Neural crest cell (in vitro differentiated cells): ENCODE measurements at places on chromosomes 12 and 14.
A peak's percentile ranks its signal among the peaks of the same experiment; 100 is the strongest.

GRCh38 chr12:21296751-21297406, 37.8 kb downstream of the SLCO1A2 start:
- peak; percentile 6 for DNase-seq

- DNase-seq = no peak
Measured at GRCh38 chr12:11686120-11686519, 36.6 kb downstream of the ETV6 start.

DNA sequence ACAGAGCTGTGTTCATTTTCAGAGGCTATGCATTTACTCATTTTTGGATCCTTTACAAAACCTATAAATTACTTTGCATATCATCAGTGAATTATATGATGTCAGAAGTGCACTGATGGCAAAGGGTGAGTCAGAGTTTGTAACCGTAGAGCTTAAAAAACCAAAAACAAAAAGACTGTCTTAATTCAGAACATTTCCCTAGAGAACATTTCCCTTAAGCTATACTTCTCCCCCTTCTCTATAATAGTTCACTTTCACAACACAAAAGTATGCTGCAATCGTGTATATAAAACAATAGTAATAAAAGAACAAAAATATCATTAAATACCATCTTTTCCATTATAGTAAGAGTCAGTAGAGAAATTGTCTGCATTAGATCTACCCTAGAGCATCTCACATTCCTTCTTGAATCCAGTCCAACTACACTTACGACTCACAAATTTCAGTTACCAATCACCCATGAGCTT, 934.9 kb downstream of the LRFN5 start:
- DNase-seq = no peak

DNA sequence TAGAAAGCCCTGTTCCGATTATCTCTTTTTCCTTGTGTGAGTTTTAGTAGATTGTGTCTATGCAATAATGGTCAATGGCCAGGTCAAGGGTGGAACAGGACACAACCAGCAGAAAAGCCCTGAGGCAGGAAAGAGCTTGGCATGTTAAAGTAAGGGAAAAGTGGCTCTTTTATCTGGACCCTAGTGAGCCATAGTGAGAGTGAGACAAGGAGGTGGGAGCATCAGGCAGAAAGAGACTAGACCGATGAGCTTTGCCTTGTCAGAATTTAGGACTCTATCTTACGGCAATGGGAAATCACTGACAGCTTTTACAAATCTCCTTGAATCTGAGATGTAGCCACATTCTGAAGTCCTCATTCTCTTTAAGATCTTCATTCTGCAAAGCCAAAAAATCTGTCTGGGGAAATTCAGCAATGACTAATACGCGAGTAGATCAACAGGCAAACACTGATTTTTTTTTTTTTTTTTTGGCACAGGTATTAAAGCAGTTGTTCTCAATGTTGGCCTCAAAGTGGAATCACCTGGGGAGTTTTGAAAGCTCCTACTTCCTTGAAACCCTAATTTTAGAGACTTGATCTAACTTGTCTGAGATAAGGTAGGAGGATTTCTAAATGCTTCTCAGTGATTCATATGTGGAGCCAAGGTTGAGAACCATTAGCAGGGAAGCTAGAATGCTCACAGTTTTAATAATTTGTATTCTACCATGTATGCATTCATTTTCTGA, 33.9 kb downstream of the TMEM19 start:
- DNase-seq = no peak

DNA sequence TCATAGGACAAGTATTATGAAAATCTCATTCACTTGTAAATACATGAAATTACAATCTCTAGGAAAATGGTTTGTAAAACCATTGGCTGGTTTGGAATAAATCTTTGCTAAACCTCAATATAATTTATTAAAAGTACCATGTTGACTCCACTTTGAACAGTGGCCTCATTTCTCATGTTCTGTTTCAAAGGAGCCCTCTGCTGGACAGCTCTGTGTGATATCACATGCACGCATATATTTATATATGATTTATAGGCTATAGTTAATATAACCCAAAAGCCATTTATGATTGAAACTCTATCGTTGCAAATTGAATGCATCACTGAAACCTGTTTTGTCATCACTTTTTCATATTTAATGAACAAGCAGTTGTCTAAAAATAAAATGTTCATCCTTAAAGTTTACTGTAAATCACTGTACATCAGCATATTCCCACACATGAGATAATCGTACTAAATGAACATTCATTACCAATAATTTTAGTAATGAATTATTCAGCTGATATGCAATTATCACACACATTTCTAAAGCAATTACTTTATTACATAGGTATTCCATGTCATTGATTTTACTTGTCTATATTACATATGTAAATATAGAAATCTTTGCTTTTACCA, 493.8 kb downstream of the NPAS3 start:
- DNase-seq = no peak

- DNase-seq = no peak
Measured at GRCh38 chr12:18906395-18906794, 168.5 kb downstream of the CAPZA3 start.

DNA sequence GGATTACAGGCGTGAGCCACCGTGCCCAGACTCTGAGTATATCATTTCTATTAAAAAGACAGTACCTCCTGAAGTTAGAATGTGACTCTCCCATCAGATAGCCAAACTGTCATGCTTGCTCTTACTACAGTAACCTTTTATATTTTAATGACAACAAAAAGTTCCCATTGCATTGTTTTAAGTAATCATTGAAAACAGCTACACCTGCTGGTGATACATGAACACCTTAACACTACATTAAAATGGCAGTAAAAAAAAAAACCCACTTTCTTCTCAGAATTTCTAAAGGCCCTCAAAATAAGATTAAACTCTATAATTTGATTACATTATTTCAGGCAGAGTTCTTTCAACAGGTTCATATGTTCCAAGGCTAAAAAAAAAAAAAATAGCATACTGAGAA, 76.7 kb downstream of the SH2B3 start:
- DNase-seq = no peak

- no peak for DNase-seq
Measured at GRCh38 chr12:8603286-8603685, 9.4 kb downstream of the AICDA start.

GRCh38 chr14:20455355-20456300, 602 bp downstream of the APEX1 start:
- no peak for DNase-seq

GRCh38 chr14:22945642-22946041, 11.2 kb downstream of the HAUS4 start:
- no peak for DNase-seq

DNA sequence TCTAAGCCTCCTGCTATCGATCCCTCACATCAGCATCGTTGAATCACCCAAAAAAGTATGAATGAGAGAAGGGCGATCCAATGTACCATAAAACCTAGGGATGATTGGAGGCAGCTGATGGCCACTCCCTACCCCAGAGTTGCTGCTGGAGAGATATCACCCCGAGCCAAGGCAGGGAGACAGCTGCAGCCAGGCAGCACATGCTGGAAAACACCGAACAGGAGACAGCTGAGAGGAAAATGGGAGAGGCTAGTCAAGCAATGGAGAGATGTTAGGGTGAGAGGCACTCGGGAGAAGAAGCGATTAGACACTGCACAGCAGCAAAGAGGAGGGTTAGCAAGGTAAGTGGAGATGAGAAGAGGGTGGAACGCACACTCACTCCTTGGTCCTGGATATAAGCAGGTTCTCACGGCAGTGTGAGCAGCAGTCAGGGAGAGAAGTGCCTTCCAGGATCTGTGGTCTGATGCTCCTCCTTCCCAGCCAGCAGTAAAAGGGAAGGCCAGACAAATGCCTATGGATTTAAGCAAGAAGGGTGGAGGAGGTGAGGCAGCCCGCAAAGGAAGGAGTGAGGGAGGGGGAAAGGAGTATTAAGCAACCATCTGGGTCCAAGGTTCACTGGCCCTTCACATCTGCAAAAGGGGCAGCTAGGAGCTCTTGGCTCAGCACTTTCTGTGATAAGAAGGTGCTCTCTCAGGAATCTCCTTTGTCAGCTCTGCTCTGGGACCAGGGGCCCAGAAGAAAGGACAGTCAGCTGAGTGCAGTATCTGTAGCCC, at the start of gene SLC7A7:
Gene SLC7A7 (minus strand): TSS at position 495 of the 773 bp plus-strand sequence. CDS start 2,037 bp downstream, outside the sequence.
- no peak for DNase-seq

- DNase-seq = no peak
Measured at GRCh38 chr14:58740379-58740935, 102.7 kb downstream of the DACT1 start.

DNA sequence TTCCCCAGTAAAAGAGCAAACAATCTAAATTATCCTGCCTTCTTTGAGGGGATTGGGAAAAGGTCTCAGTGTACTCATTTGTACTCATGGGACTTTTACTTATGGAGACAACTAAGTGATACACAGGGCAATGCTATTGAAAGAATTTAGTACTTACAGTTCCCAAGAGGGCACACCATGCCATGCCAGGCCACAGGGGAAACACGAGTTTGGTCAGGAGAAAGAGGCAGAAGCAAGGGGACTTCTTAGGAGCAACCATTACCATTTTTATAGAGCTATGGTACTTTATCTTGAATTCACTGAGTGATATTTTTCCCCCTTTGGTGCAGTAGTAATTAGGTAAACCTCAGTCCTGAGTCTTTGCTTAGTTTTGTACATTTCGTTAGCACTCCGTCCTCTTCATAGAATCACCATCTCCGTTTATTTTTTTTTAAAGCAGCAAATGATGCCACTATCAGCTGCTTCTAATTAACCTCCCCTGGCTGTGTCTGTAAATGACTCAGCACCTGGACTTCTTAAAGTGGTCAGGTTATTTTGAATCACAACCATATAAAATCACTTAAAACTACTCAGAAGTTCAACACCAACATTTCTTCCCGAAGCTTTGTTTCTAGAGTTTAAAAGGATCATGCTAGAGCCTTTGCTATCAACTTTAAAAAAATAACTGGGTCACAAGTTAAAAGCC, 5.9 kb upstream of the WASHC3 start:
- DNase-seq = no peak

GRCh38 chr14:73047808-73048207, 10.5 kb upstream of the RBM25 start:
- no peak for DNase-seq

- DNase-seq = no peak
Measured at GRCh38 chr14:49766839-49767238, 1.1 kb upstream of the KLHDC2 start.

GRCh38 chr14:20732477-20732876, 13.2 kb upstream of the EDDM3A start:
- DNase-seq = no peak

DNA sequence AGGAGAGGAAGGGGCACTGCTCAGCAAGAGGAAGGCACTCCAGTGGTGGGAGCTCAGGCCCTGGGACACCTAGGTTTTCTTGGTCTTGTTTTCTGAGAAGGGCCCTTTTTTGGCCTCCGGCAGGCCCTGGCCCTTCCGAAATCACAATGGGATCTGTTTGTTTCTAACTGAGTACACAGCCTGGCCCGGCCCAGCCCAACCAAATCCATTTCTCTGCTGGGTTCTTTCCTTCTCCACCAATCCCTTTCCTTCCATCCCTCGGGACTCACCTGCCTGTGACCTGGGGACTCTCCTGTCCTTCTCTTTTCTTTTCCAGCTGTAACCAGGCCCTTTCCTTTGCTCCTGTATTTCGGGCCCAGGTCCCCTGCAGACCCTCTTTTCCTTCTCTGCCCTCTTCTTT, 18.6 kb downstream of the TEAD4 start:
- no peak for DNase-seq

GRCh38 chr12:39935275-39935674, 170.6 kb downstream of the SLC2A13 start:
- DNase-seq = no peak

DNA sequence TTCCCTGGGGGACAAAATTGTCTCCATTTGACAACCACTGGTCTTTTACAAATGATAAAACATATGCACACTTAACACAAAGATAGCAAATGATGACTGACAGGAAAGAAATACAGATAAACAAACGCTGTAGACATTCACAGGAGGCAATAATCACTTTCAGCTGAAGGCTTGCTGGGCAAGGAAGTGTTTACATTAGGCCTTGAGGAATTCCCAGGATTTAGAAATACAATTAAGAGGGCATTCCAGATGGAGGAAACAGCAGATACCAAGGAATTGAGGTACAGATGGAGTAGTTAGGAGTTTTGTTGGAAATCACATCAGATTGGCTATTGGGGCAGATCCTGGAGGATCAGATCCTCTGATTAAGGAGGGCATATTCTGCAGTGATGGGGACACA, 93.9 kb downstream of the DYRK2 start:
- no peak for DNase-seq

GRCh38 chr14:103198131-103199105, 75.2 kb downstream of the TNFAIP2 start:
- no peak for DNase-seq

GRCh38 chr14:104135904-104136471, 2.4 kb upstream of the KIF26A start:
- no peak for DNase-seq

DNA sequence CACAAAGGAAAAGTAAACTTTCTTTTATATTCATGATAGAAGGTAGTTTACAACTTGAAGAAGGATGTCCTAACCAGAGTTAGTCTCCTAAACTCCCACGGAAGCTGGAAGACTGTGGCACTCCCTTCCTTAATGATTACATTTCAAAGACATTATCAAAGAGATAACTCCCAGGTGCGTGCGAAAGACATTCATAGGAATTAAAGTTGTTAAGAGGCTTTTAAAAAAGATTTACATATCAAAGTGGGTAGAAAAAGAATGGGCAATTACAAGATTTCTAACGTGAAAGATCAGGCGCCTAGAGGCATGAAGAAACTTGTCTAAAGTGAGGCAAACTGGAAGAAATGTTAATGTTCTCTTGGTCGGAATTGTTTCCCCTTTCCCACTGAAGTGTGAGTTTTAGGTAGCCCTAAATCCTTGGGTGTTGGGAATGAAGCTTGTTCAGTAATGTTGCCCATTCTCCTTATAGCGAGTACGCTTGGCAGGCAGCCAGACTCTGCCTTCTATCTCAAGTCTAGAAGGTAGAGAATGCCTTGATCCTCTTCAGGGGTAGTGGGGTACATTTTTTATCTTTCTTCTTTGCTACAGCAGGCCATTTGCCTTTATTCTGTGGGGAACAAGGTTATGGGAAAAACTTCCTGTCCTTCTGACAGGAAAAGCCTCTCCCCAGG, 642.0 kb downstream of the SLC6A15 start:
- no peak for DNase-seq

- no peak for DNase-seq
Measured at GRCh38 chr14:99531251-99532096, 50.3 kb downstream of the CCNK start.

DNA sequence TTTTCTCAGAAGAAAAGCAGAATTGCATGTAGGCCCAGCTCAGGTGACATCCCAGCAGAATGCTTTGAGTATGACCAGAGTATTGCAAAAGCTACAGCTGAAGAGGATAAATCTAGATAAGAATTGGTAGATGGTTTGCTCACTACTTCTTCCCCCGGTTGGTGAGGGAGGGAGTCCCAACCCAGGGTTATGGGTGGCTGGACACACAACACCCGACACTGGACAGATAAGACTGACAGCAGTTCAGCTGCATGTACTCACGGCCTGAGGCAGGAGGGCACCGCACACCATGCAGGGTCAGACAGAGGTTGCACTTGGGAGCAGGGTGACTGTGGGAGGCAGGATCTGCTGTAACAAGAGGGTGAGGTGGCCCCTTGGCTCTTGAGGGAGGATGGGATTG, 1.7 kb upstream of the CLEC4C start:
- no peak for DNase-seq

- DNase-seq = no peak
Measured at GRCh38 chr14:105365101-105365500, 33.2 kb upstream of the TEX22 start.
